Thymus (tissue), 14 donors: ENCODE measurements at places on chromosomes 2 and 18.

GRCh38 chr18:35157181-35157580 lies 83.7 kb upstream of the ZNF397 start:
- H3K27ac ChIP-seq: no peak overlapping the region
- DNase-seq: no peak
- H3K27me3 ChIP-seq: no peaks in the 10 kb centered on the region
- no peak overlapping the region for H3K4me3 ChIP-seq
- no peaks in the 10 kb centered on the region for H3K36me3 ChIP-seq
- peaks cover 11% of the 10 kb centered on the region for H3K4me1 ChIP-seq

DNA sequence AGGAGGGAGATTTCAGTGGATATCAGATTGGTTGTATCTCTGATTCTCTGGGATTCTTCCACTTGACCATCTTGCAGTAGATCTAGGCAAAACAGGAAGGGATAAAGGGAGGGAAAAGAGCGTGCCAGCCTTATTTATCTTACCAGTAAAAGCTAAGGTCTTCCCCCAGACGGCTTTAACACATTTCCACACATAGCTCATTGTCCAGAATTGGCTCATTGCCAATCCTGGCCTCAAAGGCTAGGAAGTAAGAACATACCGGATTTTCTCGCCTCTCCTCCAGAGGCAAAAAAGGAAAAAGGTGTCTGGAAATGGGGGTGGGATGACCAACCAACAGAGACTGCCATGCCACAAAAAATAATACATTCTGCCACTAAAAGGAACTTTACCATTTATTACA lies 411.6 kb upstream of the NRP2 start:
- H3K4me3 ChIP-seq: no peak overlapping the region
- no peaks in the 10 kb centered on the region for H3K36me3 ChIP-seq
- H3K4me1 ChIP-seq: no peaks in the 10 kb centered on the region
- no peak overlapping the region for H3K27ac ChIP-seq
- H3K27me3 ChIP-seq: no peaks in the 10 kb centered on the region

DNA sequence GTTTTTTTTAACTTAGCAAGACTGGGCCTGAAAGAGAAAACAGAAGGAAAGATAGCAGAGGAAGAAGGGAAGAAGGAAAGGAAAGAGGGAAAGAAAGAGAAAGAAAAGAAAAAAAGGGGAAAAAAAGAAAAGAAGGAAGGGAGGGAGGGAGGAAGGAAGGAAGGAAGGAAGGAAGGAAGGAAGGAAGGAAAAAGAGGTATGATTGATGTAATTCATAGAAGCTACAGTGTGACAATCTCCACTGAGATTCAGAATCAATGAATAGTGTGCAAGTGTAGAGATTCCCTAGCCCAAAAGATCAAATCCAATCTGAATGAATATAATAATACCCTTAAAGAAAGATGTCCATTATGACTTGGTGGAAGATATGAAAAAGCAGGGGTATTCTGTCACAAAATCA lies 126.9 kb upstream of the DNAJC10 start:
- DNase-seq: no peak
- no peaks in the 10 kb centered on the region for H3K36me3 ChIP-seq
- no peak overlapping the region for H3K4me3 ChIP-seq
- H3K27ac ChIP-seq: no peak overlapping the region
- no peaks in the 10 kb centered on the region for H3K4me1 ChIP-seq
- no peaks in the 10 kb centered on the region for H3K27me3 ChIP-seq

DNA sequence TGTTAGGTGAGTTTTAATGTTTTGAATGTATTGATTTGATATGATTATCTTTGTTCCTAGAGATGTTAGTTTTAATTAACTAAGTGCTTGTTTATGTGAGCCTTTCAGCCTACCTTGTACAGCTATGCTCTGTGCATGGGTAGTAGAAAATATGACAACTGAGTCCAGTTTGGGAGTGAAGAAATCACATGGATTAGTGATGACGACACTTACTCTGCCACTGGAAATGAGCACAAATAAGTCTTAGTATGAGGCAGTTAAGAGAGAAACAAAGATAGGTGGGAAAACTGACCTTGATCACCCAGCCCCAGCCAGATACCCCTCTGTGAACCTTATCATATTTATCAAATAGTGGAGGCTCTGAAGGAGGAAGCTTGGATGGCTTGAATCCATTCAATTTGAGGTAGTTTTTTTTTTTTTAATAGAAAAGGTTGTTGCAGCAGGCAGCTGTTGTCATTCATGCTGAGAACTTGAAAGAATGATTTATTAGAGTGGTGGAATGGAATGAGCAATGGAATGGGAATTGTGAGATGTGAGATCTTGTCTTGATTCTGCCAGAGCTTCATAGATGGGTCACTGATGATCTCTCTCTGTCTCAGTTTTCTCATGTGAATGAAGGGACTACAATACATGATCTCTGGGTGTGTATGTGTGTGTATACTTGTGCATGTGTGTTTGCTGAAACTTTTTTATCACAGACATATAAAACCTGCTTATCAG lies 96.4 kb downstream of the MAP3K20 start:
- H3K27me3 ChIP-seq: no peaks in the 10 kb centered on the region
- no peaks in the 10 kb centered on the region for H3K4me1 ChIP-seq
- no peaks in the 10 kb centered on the region for H3K36me3 ChIP-seq

GRCh38 chr2:119672161-119672862 lies 6.7 kb upstream of the TMEM177 start:
- no peaks in the 10 kb centered on the region for H3K36me3 ChIP-seq
- no peaks in the 10 kb centered on the region for H3K27me3 ChIP-seq
- no peak overlapping the region for H3K4me3 ChIP-seq
- no peak overlapping the region for H3K27ac ChIP-seq
- no peak for DNase-seq
- no peaks in the 10 kb centered on the region for H3K4me1 ChIP-seq

- no peak overlapping the region for H3K27ac ChIP-seq
- H3K36me3 ChIP-seq: no peaks in the 10 kb centered on the region
- no peak overlapping the region for H3K4me3 ChIP-seq
- no peaks in the 10 kb centered on the region for H3K27me3 ChIP-seq
- no peaks in the 10 kb centered on the region for H3K4me1 ChIP-seq
- no peak for DNase-seq
Measured at GRCh38 chr2:129801575-129801974, 177.9 kb upstream of the RAB6C start.

GRCh38 chr2:109268916-109269315 lies 139.9 kb downstream of the SH3RF3 start:
- DNase-seq: no peak
- no peak overlapping the region for H3K27ac ChIP-seq
- H3K4me1 ChIP-seq: peaks cover 20% of the 10 kb centered on the region

- no peak overlapping the region for H3K4me3 ChIP-seq
- H3K27ac ChIP-seq: peak overlapping the region; percentile 92
- no peak for DNase-seq
- H3K4me1 ChIP-seq: peaks cover 42% of the 10 kb centered on the region
- H3K36me3 ChIP-seq: no peaks in the 10 kb centered on the region
Measured at GRCh38 chr2:38381381-38382143, 4.5 kb upstream of the ATL2 start.

GRCh38 chr2:70923378-70924015 lies 12.2 kb upstream of the ATP6V1B1 start:
- H3K4me1 ChIP-seq: no peaks in the 10 kb centered on the region
- H3K4me3 ChIP-seq: no peak overlapping the region
- no peaks in the 10 kb centered on the region for H3K36me3 ChIP-seq
- peaks cover 2% of the 10 kb centered on the region for H3K27me3 ChIP-seq
- H3K27ac ChIP-seq: no peak overlapping the region

- H3K4me1 ChIP-seq: no peaks in the 10 kb centered on the region
- DNase-seq: no peak
- H3K27ac ChIP-seq: no peak overlapping the region
- no peaks in the 10 kb centered on the region for H3K27me3 ChIP-seq
Measured at GRCh38 chr2:37827911-37828511, 97.1 kb upstream of the RMDN2 start.

DNA sequence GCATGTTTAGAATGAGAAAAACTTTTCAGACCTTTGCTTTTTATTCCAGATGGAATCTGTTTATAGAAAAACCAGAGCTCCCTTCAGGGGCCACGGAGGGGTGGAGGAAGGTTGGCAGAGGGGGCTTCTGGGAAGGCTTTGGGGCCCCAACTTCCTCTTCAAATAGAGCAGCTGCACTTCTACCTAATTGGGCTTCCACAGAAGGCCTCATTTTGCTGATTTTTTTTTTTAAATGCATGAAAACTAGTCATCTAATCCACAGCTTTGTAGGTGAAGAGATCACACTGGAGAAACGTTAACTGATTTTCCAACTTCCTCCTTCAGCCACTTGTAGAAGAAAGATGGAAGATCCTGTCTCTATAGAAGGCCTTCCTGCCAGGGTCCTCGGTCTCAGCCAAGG lies 181.8 kb downstream of the BCL11A start:
- H3K27me3 ChIP-seq: no peaks in the 10 kb centered on the region
- peak; percentile 65 for DNase-seq
- no peaks in the 10 kb centered on the region for H3K36me3 ChIP-seq
- no peak overlapping the region for H3K4me3 ChIP-seq
- peak overlapping the region; percentile 93 for H3K27ac ChIP-seq
- H3K4me1 ChIP-seq: peaks cover 52% of the 10 kb centered on the region

DNA sequence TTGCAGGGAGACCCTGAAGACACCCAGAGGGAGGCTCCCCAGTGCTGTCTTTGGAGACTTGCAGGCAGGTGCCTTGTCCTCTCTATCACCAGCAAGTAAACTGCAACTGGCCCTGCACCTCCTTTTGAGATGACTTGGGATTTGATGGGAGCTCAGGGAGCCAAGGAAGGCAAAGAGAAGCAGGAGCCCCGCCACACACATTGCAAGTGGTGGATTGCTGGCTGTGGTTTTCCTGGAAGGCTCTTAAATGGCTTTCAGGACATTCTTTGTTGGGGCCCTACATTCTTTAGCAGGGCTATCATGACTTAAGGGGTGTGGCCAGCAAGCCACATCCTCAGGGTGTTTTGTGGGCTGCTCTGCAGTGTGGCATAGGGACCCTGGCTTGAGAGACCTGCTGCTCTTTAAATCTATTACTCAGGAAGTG lies 39.9 kb upstream of the CDC42EP3 start:
- no peaks in the 10 kb centered on the region for H3K36me3 ChIP-seq
- H3K27me3 ChIP-seq: no peaks in the 10 kb centered on the region
- no peak overlapping the region for H3K4me3 ChIP-seq
- no peak overlapping the region for H3K27ac ChIP-seq
- H3K4me1 ChIP-seq: peaks cover 18% of the 10 kb centered on the region
